ENCODE measurements at places on chromosomes 13 and 19. TPM values are rescaled to one million over a fixed set of nuclear protein-coding genes. Genes with fewer than 3 reads are reported as not detected.

The EMP3 gene
- total RNA-seq: 12.2 TPM

The GTF2F2 gene
- 26.5 TPM for total RNA-seq

The TSKS gene
- not detected for total RNA-seq

The SIGLEC12 gene
- total RNA-seq: not detected

The YIPF2 gene
- 112 TPM for total RNA-seq

The NCR1 gene
- not detected for total RNA-seq

The CEBPA gene
- 3.3 TPM for total RNA-seq

The CBLC gene
- 53.0 TPM for total RNA-seq

The DOCK6 gene
- total RNA-seq: 53.6 TPM

The ACER1 gene
- total RNA-seq: not detected

The CNN1 gene
- 35.3 TPM for total RNA-seq

The ASF1B gene
- total RNA-seq: 5.2 TPM

The ZNF823 gene
- total RNA-seq: 0.99 TPM

The GDF15 gene
- 93.2 TPM for total RNA-seq

The ERICH4 gene
- not detected for total RNA-seq

The ATXN8OS gene
- not detected for total RNA-seq

The APLP1 gene
- 10.7 TPM for total RNA-seq

The GFY gene
- total RNA-seq: not detected

The GIPC3 gene
- total RNA-seq: not detected

The RUBCNL gene
- total RNA-seq: 20.2 TPM

The ADPRHL1 gene
- total RNA-seq: 1.2 TPM

The ZNF808 gene
- 21.3 TPM for total RNA-seq

The ICAM3 gene
- 7.1 TPM for total RNA-seq

The GIPR gene
- total RNA-seq: 1.3 TPM

The SIGLEC5 gene
- total RNA-seq: not detected

The ZNF628 gene
- total RNA-seq: 10.0 TPM

The CEACAM19 gene
- 5.3 TPM for total RNA-seq

The IGFL2 gene
- 1.9 TPM for total RNA-seq

The USHBP1 gene
- total RNA-seq: not detected

The USP12 gene
- total RNA-seq: 19.7 TPM

The RPL18 gene
- total RNA-seq: 1,261 TPM

The PPM1N gene
- 1.3 TPM for total RNA-seq

The APOC4 gene
- not detected for total RNA-seq

The EHD2 gene
- total RNA-seq: 111 TPM

The CEACAM20 gene
- not detected for total RNA-seq

The ZNF763 gene
- total RNA-seq: 1.1 TPM

The PTH2 gene
- not detected for total RNA-seq

The PLPPR3 gene
- under 0.01 TPM for total RNA-seq

The KASH5 gene
- total RNA-seq: not detected

The GRK1 gene
- total RNA-seq: 0.50 TPM

The ALG5 gene
- total RNA-seq: 27.7 TPM

The LMTK3 gene
- total RNA-seq: 1.5 TPM

The FXYD1 gene
- total RNA-seq: not detected

The ZNF709 gene
- 3.7 TPM for total RNA-seq

The OR7C1 gene
- not detected for total RNA-seq

The FCAR gene
- not detected for total RNA-seq

The SHANK1 gene
- total RNA-seq: 0.13 TPM

All from mammary epithelial cell (primary cell).